Prostate gland (tissue), 2 donors: ENCODE measurements at places on chromosomes 3 and 15.
A peak's percentile ranks its signal among the peaks of the same experiment; 100 is the strongest.

GRCh38 chr3:100260081-100260684, 609 bp upstream of the TBC1D23 start:
- peak overlapping the region; percentile 15 for H3K4me3 ChIP-seq
- H3K27ac ChIP-seq: peak overlapping the region; percentile 95
- no peaks in the 10 kb centered on the region for H3K27me3 ChIP-seq
- H3K4me1 ChIP-seq: peaks cover 6% of the 10 kb centered on the region
- no peaks in the 10 kb centered on the region for H3K36me3 ChIP-seq
- DNase-seq: no peak

DNA sequence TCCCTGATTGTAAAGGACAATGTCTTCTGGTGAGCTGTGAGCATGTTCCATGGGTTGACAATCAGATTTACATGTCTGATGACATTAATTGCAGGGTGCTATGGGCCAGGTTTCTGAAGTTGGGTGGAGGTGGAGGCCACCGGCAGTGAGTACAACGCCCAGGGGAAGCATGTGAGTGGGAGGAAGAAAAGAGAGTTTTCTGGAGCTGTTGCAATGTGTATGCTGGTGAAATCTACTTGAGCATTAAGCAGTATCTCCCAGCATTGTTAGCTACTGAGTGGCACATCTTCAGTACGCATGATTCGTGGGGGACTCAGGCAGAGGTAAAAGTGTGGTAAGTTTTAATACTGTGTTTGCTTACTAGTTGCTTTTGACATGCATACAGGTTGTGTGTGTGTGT, 26.6 kb downstream of the TMEM45A start:
- H3K27me3 ChIP-seq: no peaks in the 10 kb centered on the region
- no peak overlapping the region for H3K4me3 ChIP-seq
- no peak overlapping the region for H3K27ac ChIP-seq
- no peaks in the 10 kb centered on the region for H3K4me1 ChIP-seq
- H3K36me3 ChIP-seq: no peaks in the 10 kb centered on the region

DNA sequence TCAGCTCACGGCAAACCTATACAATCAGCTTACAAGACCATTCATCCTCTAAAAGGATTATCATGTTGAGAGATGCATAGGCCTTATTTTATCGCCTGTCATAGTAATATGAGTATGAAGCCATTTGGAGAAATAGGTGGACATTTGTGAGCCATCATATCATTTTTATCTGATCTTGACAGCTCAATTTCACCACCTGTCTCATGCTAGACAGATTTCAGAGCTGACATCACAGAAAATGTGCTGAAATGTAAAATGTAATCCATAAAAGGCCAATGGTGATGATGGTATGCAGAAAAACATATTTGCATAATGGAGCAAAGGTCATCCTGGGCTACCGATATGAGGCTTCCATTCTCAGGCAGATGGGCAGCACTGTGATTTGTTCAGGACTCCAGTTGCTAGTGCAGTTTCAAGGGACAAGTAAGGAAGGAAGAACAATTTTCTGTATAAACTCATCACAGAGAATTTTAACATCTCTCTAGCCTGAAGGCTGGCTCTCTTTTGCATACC, 221.5 kb downstream of the ULK4 start:
- H3K4me1 ChIP-seq: no peaks in the 10 kb centered on the region
- H3K36me3 ChIP-seq: no peaks in the 10 kb centered on the region
- DNase-seq: no peak
- H3K27me3 ChIP-seq: no peaks in the 10 kb centered on the region
- H3K4me3 ChIP-seq: no peak overlapping the region

GRCh38 chr3:100563228-100563627, 46.2 kb upstream of the ADGRG7 start:
- no peaks in the 10 kb centered on the region for H3K27me3 ChIP-seq
- DNase-seq: no peak
- no peaks in the 10 kb centered on the region for H3K36me3 ChIP-seq
- H3K27ac ChIP-seq: no peak overlapping the region
- H3K4me3 ChIP-seq: no peak overlapping the region

- H3K4me3 ChIP-seq: no peak overlapping the region
- H3K27ac ChIP-seq: no peak overlapping the region
- no peaks in the 10 kb centered on the region for H3K27me3 ChIP-seq
- no peak for DNase-seq
- H3K36me3 ChIP-seq: no peaks in the 10 kb centered on the region
Measured at GRCh38 chr3:102224171-102224570, 210.6 kb upstream of the ZPLD1 start.

GRCh38 chr3:46705751-46706552, 4.8 kb downstream of the TMIE start:
- no peak overlapping the region for H3K27ac ChIP-seq
- H3K27me3 ChIP-seq: peaks cover 6% of the 10 kb centered on the region
- H3K36me3 ChIP-seq: no peaks in the 10 kb centered on the region
- H3K4me3 ChIP-seq: no peak overlapping the region
- H3K4me1 ChIP-seq: peaks cover 5% of the 10 kb centered on the region

- H3K27me3 ChIP-seq: no peaks in the 10 kb centered on the region
- no peak overlapping the region for H3K27ac ChIP-seq
- no peaks in the 10 kb centered on the region for H3K4me1 ChIP-seq
- DNase-seq: no peak
- no peaks in the 10 kb centered on the region for H3K36me3 ChIP-seq
- no peak overlapping the region for H3K4me3 ChIP-seq
Measured at GRCh38 chr15:42711746-42712145, 25.2 kb downstream of the CDAN1 start.

- H3K27me3 ChIP-seq: no peaks in the 10 kb centered on the region
- no peak for DNase-seq
- H3K27ac ChIP-seq: peak overlapping the region; percentile 21
- no peak overlapping the region for H3K4me3 ChIP-seq
Measured at GRCh38 chr3:45024542-45025255, 1.4 kb upstream of the CLEC3B start.

GRCh38 chr15:70494852-70495571, 268.3 kb downstream of the UACA start:
- no peak for DNase-seq
- H3K4me1 ChIP-seq: no peaks in the 10 kb centered on the region
- H3K27ac ChIP-seq: no peak overlapping the region
- H3K27me3 ChIP-seq: no peaks in the 10 kb centered on the region
- H3K4me3 ChIP-seq: no peak overlapping the region

- no peak overlapping the region for H3K27ac ChIP-seq
- H3K27me3 ChIP-seq: no peaks in the 10 kb centered on the region
- H3K4me3 ChIP-seq: no peak overlapping the region
- DNase-seq: no peak
- no peaks in the 10 kb centered on the region for H3K36me3 ChIP-seq
Measured at GRCh38 chr3:168285506-168285905, 189.8 kb upstream of the GOLIM4 start.

DNA sequence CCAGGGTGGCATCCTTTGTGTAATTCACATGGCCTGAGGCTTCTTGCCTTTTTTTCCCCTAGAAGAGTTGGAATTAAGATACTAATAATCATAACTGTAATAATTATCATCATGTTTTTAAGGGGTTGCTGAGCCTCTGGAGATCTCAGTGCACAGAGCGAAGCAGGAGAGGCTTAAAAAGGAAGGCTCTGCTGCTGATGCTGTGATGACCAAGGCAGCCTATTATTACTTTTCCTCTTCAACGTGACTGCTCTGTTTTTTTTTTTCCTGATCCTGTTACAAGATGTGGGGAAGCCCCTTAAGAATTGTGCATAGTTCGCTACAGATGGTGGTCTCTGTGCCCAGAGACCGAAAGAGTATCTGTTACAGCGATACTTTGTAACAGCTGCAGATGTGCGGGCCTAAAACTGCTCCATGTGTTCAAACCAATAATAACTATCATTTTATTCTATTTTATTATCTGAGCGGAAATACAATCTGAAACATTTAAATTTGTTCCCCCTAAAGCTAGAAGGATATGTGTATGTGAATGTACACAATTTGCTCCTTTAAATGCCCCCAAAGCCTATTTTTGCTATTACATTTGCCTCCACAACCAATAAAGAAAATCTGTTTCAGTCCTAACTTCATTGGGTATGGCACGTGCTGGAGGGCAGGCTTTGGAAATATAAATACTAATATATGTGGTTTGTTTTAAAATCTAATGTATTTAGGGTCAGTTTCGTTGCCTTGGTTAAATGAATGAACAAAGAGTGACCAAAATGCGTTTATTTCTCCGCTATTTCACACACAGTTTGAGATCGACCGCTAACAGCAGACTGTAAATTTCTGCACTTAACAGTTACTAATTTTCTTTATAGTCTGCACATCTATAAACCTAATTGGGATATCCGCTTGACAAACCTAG, 4.6 kb downstream of the SHOX2 start:
- H3K27ac ChIP-seq: no peak overlapping the region

- H3K27me3 ChIP-seq: no peaks in the 10 kb centered on the region
- H3K4me1 ChIP-seq: no peaks in the 10 kb centered on the region
- H3K36me3 ChIP-seq: no peaks in the 10 kb centered on the region
- no peak overlapping the region for H3K4me3 ChIP-seq
- H3K27ac ChIP-seq: no peak overlapping the region
Measured at GRCh38 chr15:64256051-64256450, 93.2 kb upstream of the PPIB start.

GRCh38 chr3:188431040-188431439, 277.1 kb downstream of the LPP start:
- no peak for DNase-seq
- no peaks in the 10 kb centered on the region for H3K4me1 ChIP-seq
- H3K4me3 ChIP-seq: no peak overlapping the region

DNA sequence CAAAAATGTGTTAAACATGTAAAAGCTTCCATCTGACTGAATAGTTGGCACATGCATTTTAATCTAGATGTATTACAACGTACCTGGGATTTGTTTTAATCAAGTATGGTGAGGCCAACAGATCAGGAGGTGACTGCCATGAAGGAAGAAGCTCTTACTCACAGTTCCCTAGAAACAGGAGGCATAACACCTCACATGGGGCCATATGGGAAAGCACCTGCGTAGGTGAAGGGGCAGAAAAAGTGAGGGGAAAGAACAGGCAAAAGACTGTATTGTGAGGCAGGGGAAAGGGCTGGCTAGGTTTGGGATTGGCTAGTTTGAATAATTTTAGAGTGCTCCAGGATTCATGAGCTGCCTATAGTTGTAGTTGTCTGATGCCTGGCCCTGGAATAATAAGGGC, 9.6 kb downstream of the SQOR start:
- peaks cover 11% of the 10 kb centered on the region for H3K4me1 ChIP-seq
- DNase-seq: no peak
- H3K4me3 ChIP-seq: no peak overlapping the region
- H3K36me3 ChIP-seq: no peaks in the 10 kb centered on the region

GRCh38 chr15:70533931-70534742, 229.2 kb downstream of the UACA start:
- H3K4me1 ChIP-seq: no peaks in the 10 kb centered on the region
- DNase-seq: no peak
- no peak overlapping the region for H3K27ac ChIP-seq
- H3K36me3 ChIP-seq: no peaks in the 10 kb centered on the region
- no peak overlapping the region for H3K4me3 ChIP-seq
- no peaks in the 10 kb centered on the region for H3K27me3 ChIP-seq

- no peaks in the 10 kb centered on the region for H3K36me3 ChIP-seq
- no peaks in the 10 kb centered on the region for H3K27me3 ChIP-seq
- H3K4me3 ChIP-seq: no peak overlapping the region
- DNase-seq: no peak
- no peak overlapping the region for H3K27ac ChIP-seq
Measured at GRCh38 chr15:52480990-52481389, 47.7 kb downstream of the MYO5A start.

GRCh38 chr3:179234199-179234598, 16.7 kb downstream of the KCNMB3 start:
- H3K27me3 ChIP-seq: no peaks in the 10 kb centered on the region
- H3K36me3 ChIP-seq: no peaks in the 10 kb centered on the region
- no peak overlapping the region for H3K4me3 ChIP-seq
- DNase-seq: no peak
- no peak overlapping the region for H3K27ac ChIP-seq

DNA sequence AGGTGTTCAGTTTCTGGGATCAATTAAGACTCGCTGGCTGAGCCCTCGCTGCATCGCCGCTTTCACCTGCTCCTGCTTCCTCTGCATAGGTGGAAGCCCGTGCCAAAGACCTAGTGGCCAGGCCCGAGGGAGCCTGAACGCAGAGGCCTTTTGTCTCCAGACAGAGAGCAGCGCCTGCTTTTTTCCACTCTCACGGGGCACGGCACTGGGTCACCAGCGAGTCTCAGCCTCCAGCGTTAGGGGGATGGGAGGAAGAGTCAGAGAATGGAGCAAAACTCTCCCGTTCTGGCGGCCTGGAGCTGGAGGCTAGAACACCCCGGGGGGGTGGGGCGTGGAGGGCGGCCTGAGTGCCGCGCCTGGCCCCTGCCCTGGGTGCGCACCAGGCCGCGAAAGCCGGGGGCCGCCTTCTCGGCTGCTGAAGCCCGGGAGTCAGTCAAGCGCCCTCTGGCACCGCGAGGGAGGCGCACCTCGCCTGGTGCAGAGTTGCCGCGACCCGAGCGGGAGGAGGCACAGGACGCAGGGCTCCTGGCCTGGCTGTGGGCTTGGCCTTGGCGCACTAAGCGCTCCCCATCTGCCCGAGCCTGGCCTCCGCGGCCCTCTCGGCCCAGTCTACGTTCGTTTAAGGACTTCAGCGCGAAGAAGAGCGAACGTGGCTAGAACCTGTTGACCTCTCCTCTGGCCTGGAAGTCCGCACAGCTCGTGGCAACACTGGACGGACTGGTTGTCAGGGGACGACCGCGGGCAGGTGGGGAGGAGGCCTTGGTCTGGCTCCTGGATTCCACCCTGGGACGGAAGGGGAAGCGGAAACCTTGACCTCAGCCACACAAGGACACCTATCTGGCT, 21.5 kb downstream of the NR2F2 start:
- H3K27me3 ChIP-seq: no peaks in the 10 kb centered on the region
- no peak for DNase-seq
- H3K4me1 ChIP-seq: no peaks in the 10 kb centered on the region

GRCh38 chr3:12155828-12156227, 2.9 kb downstream of the TIMP4 start:
- H3K36me3 ChIP-seq: no peaks in the 10 kb centered on the region
- no peaks in the 10 kb centered on the region for H3K4me1 ChIP-seq
- no peak overlapping the region for H3K27ac ChIP-seq
- DNase-seq: no peak
- no peak overlapping the region for H3K4me3 ChIP-seq

- no peak overlapping the region for H3K4me3 ChIP-seq
- no peaks in the 10 kb centered on the region for H3K27me3 ChIP-seq
- DNase-seq: no peak
Measured at GRCh38 chr3:126887686-126888085, 95.2 kb upstream of the PLXNA1 start.

DNA sequence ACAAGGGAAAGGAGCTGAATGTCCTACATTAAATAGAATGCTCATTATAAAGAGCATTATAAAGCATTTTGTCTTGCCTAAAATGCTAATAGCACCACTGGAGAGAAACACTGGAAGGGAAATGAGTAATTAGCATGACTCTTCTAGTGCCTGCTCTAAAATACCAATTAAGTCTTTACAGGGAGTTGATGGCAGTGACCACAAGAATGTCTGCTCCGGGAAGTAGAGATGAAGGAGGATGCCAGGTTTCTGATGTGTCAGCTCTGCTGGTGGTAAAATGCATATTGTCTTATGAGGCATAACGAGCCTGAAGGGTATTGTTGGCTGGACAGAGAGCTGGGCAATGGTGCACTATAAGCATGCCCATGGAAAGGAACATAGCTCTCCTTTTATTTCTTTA, 49.5 kb downstream of the MYLK start:
- H3K36me3 ChIP-seq: no peaks in the 10 kb centered on the region
- H3K27me3 ChIP-seq: no peaks in the 10 kb centered on the region
- no peak overlapping the region for H3K27ac ChIP-seq
- no peaks in the 10 kb centered on the region for H3K4me1 ChIP-seq
- no peak overlapping the region for H3K4me3 ChIP-seq

GRCh38 chr3:42556089-42556632, 25.6 kb downstream of the SEC22C start:
- no peak overlapping the region for H3K27ac ChIP-seq
- no peaks in the 10 kb centered on the region for H3K27me3 ChIP-seq
- H3K36me3 ChIP-seq: no peaks in the 10 kb centered on the region
- no peak for DNase-seq
